AG09309 (cell line): ENCODE measurements at places on chromosomes 2 and 18.
A peak's percentile ranks its signal among the peaks of the same experiment; 100 is the strongest.

GRCh38 chr2:197386242-197386641 lies 48.6 kb downstream of the SF3B1 start:
- DNase-seq: no peak

DNA sequence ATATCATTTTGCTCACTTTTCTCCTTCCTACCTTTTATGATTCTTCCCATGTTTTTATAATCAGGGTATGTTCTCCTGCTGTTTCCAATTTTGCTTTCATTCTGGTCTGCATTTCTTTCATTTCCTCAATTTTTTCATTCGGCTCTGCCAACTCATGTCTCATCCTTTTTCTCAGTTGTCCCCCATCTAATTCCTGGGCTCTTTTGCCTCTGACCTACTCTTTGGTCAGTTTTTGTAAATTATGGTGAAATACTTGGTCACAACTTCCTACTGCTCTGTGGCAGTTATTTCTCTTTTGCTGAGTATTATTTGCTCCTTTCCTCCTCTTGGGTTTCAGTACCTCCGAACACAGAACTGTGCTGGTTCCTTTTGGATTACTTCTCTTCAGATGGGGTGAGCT lies 27.5 kb downstream of the MYO7B start:
- DNase-seq: no peak

GRCh38 chr18:21112140-21112473 lies 494 bp upstream of the ROCK1 start:
- no peak for DNase-seq

DNA sequence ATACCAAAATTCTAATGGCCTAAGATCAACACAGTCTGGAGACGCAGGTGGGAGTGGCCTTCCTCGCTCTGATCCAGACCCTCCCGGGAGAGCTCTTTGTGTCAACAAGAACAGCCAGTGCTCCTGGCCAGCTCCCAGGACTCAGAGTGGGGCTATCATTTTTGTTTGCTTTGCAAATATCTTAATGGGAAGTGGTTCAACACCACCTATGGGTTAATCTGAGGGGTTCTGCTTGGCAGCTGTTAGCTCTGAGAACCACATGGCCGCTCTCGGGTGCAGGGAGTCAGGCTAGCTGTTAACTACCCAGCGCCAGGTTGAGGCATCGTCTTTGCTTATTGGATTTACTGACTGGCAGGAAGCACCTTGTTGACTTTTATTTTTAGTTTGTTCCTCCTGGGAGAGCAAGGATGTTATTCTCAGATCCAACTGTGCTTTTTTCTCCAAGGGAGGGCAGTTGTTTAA lies 184.8 kb upstream of the SP5 start:
- DNase-seq: no peak

DNA sequence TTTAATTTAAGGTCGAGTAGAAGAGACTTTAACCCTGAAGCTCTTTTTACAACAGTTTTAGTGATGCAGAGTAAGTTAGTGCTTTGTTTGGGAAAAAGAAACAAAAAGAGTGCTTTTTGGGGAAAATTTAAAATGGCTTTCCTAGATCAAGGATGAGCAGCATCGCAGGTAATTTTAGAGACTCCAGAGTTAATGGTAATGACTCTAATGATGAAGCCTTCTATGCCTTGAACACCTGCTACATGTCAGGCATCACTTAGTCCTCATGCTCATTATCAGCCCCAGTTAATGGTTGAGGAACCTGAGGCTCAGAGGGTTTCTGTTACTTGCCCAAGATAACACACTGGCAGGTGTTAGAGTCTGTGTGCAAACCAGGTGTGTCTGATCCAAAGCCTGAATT lies 167.8 kb downstream of the ACOXL start:
- DNase-seq: no peak

- DNase-seq: no peak
Measured at GRCh38 chr18:9961041-9961440, 47.2 kb downstream of the VAPA start.

- DNase-seq: no peak
Measured at GRCh38 chr2:37904993-37905392, 20.1 kb upstream of the RMDN2 start.

DNA sequence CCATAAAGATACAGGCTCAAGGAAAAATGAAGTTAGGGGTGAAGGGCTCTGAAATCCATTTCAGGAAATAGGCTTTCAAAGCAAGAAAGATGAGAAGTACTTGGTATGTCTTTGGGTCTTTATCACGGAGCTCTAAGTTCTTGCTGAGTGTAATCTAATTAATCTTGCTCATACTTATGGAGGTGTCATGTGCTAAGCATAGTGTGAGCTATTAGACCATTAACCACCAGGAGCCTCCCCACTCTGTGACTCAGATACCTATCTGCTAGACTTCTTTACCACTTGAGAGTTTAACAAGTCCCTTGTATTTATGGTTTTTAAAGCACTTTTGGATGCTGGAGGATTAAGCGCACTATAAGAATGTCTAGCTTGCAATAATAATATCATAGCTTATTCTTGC lies 678.7 kb downstream of the EPHA4 start:
- no peak for DNase-seq

GRCh38 chr18:36744261-36744876 lies 84.4 kb downstream of the TPGS2 start:
- peak; percentile 39 for DNase-seq

DNA sequence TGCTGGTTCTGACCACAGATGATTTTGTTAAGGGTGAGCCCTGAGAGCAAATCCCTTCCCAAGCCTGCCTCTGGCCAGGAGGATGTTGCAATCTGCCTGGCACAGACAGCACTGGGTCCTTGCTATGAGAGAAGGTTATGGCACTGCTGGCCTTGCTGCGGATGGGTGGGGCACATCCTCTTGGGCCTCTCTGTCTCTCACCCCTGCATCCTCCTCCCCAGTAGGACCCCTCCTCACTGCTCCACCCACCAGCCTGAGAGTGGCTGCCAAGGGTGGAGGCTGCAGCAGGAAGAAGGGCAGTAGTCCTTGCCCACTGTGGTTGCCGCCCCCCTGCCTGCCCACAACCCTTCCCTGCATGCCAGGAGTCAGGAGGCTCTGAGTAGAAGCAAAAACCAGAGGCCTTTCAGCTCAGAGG lies 180.9 kb downstream of the ZBTB7C start:
- DNase-seq: no peak

DNA sequence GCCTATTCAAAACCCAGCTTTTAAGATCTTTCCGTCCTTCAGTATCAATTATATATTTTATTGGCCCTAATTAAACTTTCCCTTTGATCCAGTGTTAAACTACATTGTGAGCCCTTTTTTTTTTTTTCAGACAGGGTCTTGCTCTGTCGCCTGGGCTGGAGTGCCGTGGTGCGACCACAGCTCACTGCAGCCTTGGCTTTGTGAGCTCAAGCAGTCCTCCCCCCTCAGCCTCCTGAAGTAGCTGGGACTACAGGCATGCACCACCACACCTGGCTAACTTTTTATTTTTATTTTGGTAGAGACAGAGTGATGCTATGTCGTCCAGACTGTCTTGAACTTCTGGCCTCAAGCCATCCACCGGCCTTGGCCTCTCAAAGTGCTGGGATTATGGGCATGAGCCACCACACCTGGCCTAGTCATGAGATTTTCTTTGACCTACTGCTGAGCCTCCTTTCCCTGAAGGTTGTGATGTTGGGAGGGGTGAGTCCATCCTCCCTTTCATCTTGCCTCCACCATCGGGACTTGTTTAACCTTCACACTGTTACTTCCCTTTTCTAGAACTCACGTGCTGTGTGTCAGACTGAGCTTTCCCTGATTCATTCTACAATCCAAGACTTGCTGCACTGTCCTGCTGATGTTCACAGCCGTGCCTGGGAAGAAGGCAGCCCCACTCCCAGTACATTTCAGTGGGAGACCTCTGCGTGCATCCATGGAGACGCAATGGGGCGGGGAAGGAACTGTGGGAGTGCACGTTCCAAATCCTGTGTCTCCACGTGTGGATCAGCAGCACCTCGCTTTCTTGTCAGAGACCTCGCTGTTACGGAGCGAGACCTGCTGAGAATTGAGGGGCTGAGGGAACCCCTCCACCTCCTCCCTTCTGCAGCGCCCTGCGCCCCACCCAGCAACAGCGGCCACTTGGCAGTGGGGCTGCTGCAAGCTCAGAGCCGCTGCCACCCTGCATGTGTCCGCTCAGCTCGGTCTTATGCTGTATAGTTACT lies 10.8 kb downstream of the OXER1 start:
- DNase-seq: no peak
